ENCODE measurements at places on chromosomes 2 and 18.
A peak's percentile ranks its signal among the peaks of the same experiment; 100 is the strongest.

GRCh38 chr2:134788417-134788816, 50.0 kb upstream of the ACMSD start:
- no peaks in the 10 kb centered on the region for H3K4me1 ChIP-seq
- DNase-seq, result no peak
- no peaks in the 10 kb centered on the region for H3K27me3 ChIP-seq
- H3K4me3 ChIP-seq, result no peak overlapping the region
- no peaks in the 10 kb centered on the region for H3K36me3 ChIP-seq

GRCh38 chr18:34033968-34034367, 190.7 kb downstream of the NOL4 start:
- H3K36me3 ChIP-seq, result no peaks in the 10 kb centered on the region
- DNase-seq, result no peak
- H3K4me1 ChIP-seq, result no peaks in the 10 kb centered on the region
- H3K4me3 ChIP-seq, result no peak overlapping the region
- H3K27ac ChIP-seq, result no peak overlapping the region

DNA sequence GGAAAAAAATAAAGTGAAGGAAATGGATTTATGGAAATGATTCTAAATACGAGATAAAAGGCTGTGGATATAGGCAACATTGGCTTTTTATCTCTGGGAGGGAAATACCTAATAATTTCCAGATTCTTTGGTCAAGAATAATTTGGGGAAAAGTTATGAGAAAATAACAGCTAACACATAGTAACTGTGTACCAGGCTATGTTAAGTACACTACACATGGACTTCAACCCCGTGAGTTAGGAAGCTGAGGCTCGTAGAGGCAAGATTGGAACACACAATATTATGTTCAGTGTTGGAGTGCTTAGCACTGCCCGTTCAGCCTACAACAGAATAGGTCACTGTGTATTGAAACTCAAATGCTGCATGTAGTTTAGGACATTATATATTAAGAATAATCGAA, 34.3 kb upstream of the GPD2 start:
- H3K4me1 ChIP-seq, result no peaks in the 10 kb centered on the region
- H3K27ac ChIP-seq, result no peak overlapping the region
- H3K36me3 ChIP-seq, result no peaks in the 10 kb centered on the region
- no peak overlapping the region for H3K4me3 ChIP-seq

- H3K36me3 ChIP-seq, result no peaks in the 10 kb centered on the region
- DNase-seq, result no peak
- H3K27ac ChIP-seq, result no peak overlapping the region
- no peak overlapping the region for H3K4me3 ChIP-seq
- H3K4me1 ChIP-seq, result no peaks in the 10 kb centered on the region
These were observed 533.8 kb downstream of the FBXO15 start for GRCh38 chr18:73613706-73614340.

GRCh38 chr18:74500372-74500771, 4.2 kb downstream of the CNDP2 start:
- no peak overlapping the region for H3K4me3 ChIP-seq
- H3K4me1 ChIP-seq, result no peaks in the 10 kb centered on the region
- no peak for DNase-seq
- no peak overlapping the region for H3K27ac ChIP-seq

DNA sequence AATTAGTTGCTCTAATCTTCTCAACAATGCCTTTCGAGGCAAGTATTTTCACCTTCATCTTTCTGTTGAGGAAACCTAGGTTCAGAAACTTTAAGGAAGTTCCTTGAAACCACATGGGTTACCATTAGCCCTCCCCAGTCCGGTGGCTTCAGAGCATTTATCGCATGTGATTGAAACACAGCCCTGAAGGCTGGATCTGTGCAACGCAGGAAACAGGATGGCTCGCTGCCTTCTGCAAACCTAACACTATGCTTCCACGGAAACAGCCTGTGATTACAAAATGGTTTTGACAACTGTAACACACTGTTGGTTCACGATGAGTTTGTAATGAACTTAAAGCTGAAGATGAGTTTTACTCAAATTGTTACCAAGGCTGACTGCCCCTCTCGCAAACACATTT, 68.5 kb downstream of the EPB41L3 start:
- no peaks in the 10 kb centered on the region for H3K4me1 ChIP-seq
- H3K27ac ChIP-seq, result no peak overlapping the region
- no peaks in the 10 kb centered on the region for H3K27me3 ChIP-seq
- no peak for DNase-seq
- H3K36me3 ChIP-seq, result no peaks in the 10 kb centered on the region

DNA sequence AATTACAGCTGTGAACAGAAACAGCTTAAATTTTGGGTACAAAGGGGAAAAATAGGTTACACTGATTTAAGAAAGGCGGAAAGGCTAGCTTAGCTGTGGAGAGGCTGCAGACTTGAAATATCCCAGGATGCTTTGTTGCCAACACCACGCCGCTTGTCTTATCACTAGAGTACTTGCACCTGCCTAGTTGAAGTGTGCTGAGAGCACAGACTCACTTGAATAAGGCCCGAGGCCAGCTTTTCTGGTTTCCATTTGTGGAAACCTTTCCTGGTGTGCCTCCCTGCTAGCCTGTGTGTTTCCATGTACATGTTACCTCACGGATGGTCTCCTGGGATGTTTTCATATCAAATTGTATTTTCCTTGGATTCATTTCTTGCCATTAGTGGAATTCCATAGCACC, 3.2 kb downstream of the CABLES1 start:
- no peak for DNase-seq
- no peaks in the 10 kb centered on the region for H3K27me3 ChIP-seq
- H3K36me3 ChIP-seq, result no peaks in the 10 kb centered on the region
- H3K4me3 ChIP-seq, result no peak overlapping the region
- H3K27ac ChIP-seq, result no peak overlapping the region
- H3K4me1 ChIP-seq, result peaks cover 7% of the 10 kb centered on the region

DNA sequence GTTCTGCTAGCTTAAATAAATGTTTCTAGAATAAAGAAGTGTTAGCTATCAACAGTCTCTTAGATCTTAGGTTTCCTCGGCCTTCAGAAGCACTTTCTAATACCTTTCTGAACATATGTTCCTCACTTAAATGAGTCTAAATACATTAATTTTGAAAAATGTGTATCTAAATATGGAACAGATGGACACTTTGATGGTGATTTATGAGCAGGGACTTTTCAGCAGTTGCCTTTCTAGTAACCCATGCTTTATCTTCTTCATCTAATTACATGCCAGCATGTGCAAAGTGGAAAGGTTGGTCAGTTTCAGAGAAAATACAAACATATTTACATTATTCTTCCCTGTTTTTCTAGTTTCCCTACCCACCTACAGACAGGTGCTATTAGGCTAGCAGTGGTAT, 797.0 kb upstream of the CHAC2 start:
- H3K4me3 ChIP-seq, result no peak overlapping the region
- H3K27me3 ChIP-seq, result no peaks in the 10 kb centered on the region
- no peak for DNase-seq
- H3K36me3 ChIP-seq, result no peaks in the 10 kb centered on the region

DNA sequence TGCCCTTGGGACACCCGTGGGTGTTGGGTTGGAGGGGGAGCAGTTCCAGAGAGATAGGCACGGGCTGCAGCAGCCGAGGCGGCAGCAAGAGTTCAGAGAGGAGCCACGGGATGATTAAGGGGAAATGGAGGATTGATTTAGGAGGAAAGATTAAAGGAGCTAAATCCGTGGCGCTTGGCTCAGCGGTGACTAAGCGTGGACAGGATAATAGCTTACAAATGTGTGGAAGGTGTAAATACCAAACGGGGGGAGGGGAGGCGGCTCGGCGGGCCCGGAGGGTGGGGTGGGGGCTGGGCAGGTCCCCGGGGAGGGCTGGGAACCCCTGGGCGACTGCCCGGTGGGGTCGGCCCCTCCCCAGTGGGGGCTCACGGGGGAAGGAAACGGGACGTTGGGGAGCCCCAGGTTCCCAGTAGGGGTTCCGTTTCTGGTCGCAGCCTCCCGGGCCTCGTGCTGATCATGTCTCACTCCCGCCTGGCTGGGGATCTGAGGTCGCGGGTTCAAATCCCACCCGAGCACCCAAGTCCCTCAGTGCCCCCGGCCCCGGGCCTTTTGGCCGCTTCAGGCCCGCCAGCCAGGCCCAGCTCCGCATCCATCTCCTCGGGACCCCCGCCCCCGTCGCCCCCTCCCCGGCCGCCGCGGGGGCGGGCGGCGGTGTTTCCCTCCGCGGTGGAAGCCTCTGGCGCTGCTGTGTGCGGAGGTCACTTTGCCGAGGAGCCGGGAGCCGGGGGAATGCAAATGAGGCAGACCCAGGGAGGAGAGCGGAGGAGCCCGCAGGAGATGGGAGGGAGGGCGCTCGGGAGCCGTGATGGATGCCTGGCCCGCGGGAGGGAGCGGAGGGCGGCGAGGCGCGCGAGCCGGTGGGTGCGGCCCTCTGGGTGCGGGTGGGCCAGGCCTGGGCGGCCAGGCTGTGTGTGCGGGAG, 8.1 kb downstream of the ASIC4 start:
- no peaks in the 10 kb centered on the region for H3K36me3 ChIP-seq
- H3K4me1 ChIP-seq, result no peaks in the 10 kb centered on the region
- peak; percentile 83 for DNase-seq
- H3K27ac ChIP-seq, result no peak overlapping the region
- no peak overlapping the region for H3K4me3 ChIP-seq
- no peaks in the 10 kb centered on the region for H3K27me3 ChIP-seq

- no peaks in the 10 kb centered on the region for H3K4me1 ChIP-seq
- H3K4me3 ChIP-seq, result no peak overlapping the region
- no peak overlapping the region for H3K27ac ChIP-seq
- H3K27me3 ChIP-seq, result no peaks in the 10 kb centered on the region
These were observed 71.8 kb downstream of the ID2 start for GRCh38 chr2:8753609-8754008.

DNA sequence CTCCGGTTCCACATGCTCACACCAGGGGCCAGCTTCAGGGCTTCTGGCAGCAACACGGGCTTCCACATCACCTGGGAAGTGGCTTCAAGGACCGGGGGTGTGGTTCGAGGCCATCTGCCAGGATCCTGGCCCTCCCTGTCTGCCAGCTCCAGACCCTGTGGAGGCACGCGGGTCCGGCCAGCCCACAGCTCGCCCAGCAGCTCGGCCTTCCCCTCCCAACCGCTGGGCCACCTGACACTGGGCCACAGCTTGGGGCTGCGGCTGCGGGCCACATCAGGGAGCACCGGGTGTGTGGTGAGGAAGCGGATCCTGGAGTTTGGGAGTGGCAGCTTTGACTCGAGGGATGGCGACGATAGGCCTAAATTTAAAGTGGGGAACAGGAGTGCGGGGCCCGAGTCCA, 7.0 kb downstream of the C2orf81 start:
- no peaks in the 10 kb centered on the region for H3K36me3 ChIP-seq
- no peaks in the 10 kb centered on the region for H3K4me1 ChIP-seq
- DNase-seq, result no peak
- no peak overlapping the region for H3K27ac ChIP-seq
- peak overlapping the region; percentile 20 for H3K4me3 ChIP-seq

DNA sequence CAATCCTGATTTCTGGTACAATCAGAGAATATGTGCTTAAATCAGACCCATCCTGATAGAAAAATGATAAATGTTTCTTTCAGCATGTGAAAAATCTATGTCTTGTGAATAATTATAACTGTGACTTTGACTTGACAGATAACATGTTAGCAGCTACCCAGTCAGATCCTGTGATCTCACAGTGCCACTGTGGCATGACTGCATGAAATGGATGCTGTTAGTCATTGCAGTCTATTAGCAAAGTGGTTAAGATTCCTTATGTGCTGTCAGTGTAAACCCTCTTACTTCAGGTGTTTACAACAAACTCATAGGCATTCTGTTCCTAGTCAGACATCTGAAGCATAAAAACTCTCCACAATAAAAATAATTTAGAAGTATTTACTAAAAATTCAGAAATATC, 244.6 kb upstream of the RND3 start:
- H3K4me1 ChIP-seq, result no peaks in the 10 kb centered on the region
- no peak for DNase-seq
- H3K27me3 ChIP-seq, result no peaks in the 10 kb centered on the region
- no peak overlapping the region for H3K4me3 ChIP-seq
- H3K27ac ChIP-seq, result no peak overlapping the region

GRCh38 chr2:213237787-213238186, 46.5 kb upstream of the SPAG16 start:
- no peak for DNase-seq
- H3K27ac ChIP-seq, result no peak overlapping the region
- H3K4me3 ChIP-seq, result no peak overlapping the region
- H3K4me1 ChIP-seq, result no peaks in the 10 kb centered on the region

GRCh38 chr2:234491281-234491680, 5.6 kb downstream of the ARL4C start:
- no peaks in the 10 kb centered on the region for H3K36me3 ChIP-seq
- H3K27me3 ChIP-seq, result no peaks in the 10 kb centered on the region
- H3K4me3 ChIP-seq, result no peak overlapping the region

DNA sequence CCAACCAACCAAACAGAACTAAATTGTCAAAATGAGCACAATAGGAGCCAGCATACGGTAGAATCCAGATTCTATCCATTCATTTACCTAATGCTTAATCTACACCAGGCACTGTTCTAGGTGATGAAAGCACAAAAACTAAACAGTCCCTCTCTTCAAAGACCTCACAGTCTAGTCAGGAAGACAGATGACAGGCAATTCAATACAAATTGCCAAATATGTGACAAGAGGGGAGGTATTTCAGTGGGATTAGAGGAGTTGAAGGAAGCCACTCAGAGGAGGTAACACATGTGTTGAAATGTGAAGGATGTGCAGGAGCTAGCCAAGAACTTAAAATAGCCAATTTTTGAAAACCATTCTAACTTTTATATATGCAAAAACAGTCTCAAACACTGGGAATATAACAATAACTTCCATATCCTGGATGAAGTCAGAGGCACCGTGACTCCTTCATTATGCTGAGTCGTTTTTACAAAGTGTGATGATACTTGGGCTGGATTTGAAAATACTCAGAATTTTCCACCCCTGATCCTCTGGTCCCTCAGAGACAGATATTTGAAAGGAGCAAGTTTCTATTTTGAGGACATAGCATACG, 204.9 kb downstream of the PID1 start:
- H3K4me1 ChIP-seq, result peaks cover 2% of the 10 kb centered on the region
- no peaks in the 10 kb centered on the region for H3K27me3 ChIP-seq
- H3K27ac ChIP-seq, result no peak overlapping the region
- H3K4me3 ChIP-seq, result no peak overlapping the region
- H3K36me3 ChIP-seq, result no peaks in the 10 kb centered on the region
- no peak for DNase-seq

GRCh38 chr2:31256611-31257382, 22.8 kb downstream of the EHD3 start:
- H3K36me3 ChIP-seq, result peaks cover 17% of the 10 kb centered on the region
- no peaks in the 10 kb centered on the region for H3K27me3 ChIP-seq
- DNase-seq, result peak; percentile 50
- no peak overlapping the region for H3K4me3 ChIP-seq
- H3K27ac ChIP-seq, result no peak overlapping the region

DNA sequence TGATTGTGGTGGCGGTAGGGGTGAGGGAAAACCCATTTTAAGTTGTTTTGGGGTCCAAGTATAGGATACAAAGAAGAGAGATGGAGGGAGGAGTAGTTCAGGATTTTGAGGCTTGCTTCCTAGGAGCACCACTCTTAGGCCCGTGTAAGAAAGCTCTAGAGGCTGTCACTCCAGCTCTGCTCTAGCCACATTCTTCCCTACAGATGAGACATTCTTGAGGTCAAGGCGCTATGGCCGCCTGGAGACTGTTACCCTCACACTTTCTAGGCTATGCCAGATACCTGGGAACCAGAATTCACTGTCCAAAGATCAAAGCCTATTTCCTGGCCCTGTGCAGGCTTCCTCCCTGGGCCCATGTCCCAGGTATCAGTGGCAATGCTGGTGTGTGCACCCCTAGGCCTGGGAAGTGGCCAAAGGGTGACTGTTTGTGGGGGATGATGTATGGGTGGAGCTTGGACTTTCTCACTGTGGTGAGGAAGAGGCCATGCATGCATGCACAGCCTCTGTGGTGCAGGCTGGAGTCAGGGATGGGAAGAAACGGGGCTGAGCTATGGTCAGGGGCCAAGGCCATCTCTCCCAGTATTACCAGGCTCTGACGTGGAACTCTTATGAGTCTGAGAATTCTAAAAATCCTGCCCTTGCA, 7.0 kb upstream of the TTL start:
- H3K27ac ChIP-seq, result no peak overlapping the region
- DNase-seq, result no peak
- no peaks in the 10 kb centered on the region for H3K27me3 ChIP-seq
- H3K4me1 ChIP-seq, result no peaks in the 10 kb centered on the region
- no peaks in the 10 kb centered on the region for H3K36me3 ChIP-seq

All from aorta (tissue), 5 donors.